ENCODE measurements at places on chromosomes 2 and 18.
A peak's percentile ranks its signal among the peaks of the same experiment; 100 is the strongest.

DNA sequence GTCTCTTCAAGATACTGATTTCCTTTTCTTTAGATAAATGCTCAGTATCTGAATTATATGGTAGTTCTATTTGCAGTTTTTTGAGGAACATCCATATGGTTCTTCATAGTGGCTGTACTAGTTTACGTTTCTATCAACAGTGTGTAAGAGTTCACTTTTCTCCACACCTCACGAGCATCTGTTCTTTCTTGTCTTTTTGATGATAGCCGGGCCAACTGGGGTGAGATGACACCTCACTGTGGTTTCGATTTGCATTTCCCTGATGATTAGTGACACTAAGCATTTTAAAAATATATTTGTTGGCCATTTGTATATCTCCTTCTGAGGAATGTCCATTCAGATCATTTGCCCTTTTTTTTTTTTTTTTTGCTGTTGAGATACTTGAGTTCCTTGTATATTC, 458.8 kb downstream of the SETBP1 start:
- no peak for DNase-seq

DNA sequence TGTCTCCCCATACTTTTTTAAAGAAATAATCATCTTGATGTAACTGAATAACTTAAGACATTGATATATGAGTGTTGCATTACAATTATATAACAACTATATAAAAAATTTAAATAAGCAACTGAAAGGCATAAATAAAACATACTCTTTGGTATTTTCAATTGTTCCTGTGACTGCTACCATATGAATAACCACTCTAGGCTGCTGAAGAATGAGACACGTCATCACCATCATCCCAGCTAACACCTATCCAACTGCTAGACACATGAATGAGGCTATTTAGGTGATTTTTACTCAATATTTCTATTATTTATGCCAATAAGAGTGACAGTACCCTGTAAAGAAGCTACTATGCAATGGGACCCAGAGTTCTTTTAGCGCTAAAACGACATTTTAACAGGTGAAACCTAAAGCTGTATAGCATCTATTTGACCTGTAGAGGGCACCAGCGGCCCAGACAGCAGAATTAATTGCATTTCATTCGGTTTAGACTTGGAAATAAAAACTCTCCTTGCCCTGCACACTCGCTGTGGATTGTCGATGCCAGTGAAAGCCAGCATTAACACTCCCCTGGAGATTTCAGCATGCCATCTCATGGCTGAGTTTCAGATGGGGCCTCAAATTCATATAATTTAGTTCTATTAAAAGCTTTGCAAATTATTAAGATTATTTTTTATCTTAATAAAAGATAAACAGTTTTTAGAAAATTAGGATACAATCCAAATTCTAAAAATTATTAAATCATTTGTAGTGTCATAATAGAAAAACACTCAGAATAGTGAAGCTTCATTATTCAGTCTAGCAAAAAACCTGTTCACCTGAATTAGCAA, 89.4 kb upstream of the MAP2 start:
- DNase-seq = peak; percentile 61

GRCh38 chr18:78368726-78369125, 610.9 kb upstream of the SALL3 start:
- DNase-seq = no peak

DNA sequence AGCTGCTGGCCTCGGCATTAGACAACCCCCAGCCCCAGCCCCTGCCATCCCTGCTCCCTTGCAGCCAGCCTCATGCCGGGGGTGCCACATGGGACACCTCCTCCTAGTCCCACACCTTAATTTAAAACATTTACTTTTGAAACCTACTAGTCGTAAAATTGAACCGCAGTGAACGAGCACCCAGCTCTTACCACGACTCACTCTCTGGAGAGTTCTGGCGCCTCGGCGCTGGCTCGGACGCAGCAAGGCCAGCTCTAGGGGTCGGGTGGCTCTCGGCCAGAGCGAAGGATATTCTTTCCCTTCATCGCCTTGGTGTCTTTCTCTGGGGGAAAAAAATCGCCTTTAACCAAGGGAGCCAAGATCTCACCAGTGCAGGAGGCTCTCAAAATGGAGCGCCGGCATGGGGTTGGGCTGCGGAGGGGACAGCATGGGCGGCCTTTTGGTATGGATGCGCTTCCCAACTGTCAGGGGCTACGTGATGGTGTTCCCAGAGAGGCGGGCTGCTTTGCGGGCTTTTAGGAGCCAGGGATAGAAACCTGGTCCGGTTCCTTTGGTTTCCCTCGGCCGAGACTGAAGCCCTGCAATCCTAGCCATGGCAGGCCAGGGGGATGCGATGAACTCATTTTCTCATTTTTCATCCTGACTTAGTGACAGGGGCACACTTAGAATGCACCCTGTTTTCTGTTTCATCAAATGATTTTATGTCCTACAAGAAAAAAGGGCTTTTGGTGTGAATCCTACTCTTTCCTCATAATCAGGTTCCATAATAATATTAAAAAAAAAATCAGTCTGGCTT, 2.0 kb downstream of the HPCAL1 start:
- no peak for DNase-seq

GRCh38 chr2:148622366-148622765, 22.2 kb upstream of the EPC2 start:
- DNase-seq = no peak

Measured in H1 (cell line).